Smooth muscle cell of the brain vasculature (primary cell): ENCODE measurements at places on chromosomes 1 and 21.

DNA sequence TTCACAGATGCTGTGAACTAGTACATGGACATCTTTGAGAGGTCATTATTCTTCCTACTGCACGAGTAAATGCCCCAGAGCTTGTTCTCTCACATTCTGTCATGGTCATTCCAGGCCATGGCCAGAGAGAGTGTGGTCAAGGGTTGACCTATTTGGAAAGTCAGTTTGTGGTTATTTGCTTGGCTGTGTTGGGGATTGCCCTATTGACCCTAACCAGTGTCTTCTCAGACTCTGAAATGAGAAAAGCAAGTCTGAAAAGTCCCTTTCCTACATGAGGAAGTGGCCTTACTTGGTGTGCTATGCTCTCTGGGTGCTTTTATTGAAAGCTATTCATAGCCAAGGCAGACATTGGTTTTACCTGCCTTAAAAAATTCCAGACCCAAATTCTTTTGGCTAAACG is 26.6 kb downstream of the CLIC6 start:
- no peak for DNase-seq

- DNase-seq, result peak; percentile 13
Measured at GRCh38 chr1:226608699-226609505, 60.3 kb downstream of the STUM start.

DNA sequence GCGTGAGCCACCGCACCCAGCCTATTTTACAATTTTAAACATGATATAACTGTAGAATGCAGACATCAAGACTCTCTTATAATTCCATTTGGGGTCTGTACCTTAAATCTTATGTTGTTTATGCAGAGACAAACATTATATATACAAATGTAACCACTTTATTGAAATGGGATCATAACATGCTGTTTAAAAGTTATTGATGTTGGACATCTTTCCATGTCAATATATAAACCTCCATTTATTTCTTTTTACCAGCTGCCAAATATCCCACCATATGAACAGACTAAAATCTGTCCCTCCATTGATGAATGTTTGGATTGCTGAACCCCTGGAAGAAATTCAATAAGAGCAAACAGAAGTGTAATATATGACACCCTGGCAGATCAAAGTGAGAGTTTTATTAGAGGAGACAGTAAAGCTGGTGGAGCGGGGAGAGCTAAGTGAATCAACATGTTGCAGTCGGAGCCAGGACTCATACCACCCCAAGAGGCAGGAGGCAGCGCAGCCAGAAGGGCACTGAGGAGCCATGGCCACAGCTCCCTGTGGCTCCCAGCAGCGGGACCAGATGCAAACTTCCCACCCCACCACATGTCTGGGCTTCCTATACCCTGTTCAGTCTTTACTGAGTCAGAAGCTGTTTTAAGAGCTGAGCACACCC is 4.7 kb upstream of the PCSK9 start:
- DNase-seq, result no peak

DNA sequence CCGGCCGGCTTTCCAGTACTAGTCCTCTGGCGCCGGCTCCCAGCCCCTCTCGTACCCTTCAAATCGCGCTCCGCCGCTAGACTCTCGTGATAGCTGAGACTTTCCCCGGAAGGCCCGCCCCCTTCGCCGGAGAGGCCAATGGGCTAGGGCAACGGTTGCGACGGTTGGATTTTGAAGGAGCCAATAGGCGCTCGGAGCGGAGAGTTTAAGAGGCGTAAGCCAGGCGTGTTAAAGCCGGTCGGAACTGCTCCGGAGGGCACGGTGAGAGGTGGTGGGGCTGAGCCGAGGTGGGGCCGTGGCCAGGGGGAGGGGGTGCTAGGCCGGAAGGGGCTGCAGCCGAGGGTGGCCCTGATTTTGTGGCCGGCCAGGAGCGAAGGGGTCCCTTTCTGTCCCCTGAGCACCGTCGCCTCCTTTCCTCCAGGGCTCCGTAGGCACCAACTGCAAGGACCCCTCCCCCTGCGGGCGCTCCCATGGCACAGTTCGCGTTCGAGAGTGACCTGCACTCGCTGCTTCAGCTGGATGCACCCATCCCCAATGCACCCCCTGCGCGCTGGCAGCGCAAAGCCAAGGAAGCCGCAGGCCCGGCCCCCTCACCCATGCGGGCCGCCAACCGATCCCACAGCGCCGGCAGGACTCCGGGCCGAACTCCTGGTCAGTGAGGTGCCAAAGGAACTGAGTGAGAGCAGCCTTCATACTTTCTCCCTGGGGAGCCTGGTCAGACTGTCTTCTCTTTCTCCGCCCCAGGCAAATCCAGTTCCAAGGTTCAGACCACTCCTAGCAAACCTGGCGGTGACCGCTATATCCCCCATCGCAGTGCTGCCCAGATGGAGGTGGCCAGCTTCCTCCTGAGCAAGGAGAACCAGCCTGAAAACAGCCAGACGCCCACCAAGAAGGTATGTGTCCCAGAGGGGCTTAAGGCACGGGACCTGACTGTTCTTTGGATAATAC is at the start of gene CDC20:
TSS of gene CDC20 (plus strand) at position 236 of the 948 bp plus-strand sequence. CDS start at position 471, 235 bp downstream.
- DNase-seq, result peak; percentile 91

DNA sequence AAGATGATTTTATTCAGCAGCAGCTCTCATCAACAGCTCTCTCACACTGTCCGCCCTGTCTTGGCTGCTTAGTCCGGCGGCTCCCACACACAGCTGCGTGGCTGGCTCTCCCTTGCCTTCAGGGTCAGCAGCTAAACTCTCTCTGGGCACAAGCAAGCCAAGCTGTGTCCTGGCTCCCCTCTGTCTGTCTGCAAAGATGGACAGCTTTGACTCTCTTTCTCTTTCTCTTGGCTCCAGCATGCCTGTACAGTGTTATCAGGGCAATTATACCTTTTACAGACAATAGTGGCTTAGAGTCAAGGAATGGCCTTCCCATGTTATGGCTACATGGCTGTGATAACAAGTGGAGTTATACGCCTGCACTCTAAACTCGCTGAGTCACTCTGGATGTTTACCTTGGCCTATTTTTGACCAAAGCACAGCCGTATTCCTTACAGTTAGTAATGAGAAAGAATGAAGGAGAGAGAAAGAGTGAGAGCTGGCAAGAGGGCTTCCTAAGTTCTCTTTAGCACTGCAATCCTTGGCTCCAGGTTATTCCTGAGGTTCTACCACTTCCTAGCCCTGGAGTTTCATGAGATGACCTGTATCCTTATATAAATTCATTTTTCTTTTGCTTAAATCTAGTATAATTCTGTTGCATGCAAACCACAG is 59.9 kb upstream of the ZSWIM5 start:
- peak; percentile 52 for DNase-seq

DNA sequence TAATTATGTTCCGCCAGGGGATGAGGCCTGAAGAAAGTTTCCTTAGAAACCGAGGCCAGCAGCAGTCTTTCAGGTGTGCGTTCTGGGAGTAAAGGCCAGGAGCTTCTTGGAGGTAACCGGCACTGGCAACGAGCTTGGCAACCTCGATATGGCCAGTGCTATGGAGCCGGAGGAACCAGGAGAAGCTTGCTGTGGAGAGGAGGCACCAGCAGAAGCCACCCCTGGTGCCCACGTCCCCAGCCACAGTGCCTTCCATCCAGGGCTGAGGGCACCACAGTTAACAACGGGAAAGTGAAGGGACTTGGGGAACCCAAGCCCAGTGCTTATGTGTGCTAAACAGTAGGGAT is 41.5 kb upstream of the LIN9 start:
- no peak for DNase-seq

DNA sequence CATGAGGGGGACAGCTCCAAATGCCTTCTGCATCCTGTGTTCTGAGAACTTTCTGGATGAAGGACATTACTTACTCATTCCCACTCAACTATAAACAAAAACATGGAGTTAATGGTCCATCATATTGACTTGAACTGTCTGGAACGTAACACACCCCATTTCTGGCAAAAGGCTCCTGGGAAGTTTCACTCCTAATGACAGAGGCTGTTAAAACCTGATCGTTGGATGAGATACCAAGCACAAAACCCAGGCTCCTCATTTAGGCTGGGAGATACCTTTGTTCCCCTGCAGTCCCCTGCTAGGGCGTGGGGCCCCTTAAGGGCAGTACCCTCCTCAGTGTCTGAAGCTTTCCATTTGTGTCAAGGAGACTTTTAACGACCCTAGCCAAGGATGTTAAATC is 78.9 kb downstream of the RHOU start:
- no peak for DNase-seq

- no peak for DNase-seq
Measured at GRCh38 chr1:191498825-191499224, 659.4 kb upstream of the RGS18 start.

DNA sequence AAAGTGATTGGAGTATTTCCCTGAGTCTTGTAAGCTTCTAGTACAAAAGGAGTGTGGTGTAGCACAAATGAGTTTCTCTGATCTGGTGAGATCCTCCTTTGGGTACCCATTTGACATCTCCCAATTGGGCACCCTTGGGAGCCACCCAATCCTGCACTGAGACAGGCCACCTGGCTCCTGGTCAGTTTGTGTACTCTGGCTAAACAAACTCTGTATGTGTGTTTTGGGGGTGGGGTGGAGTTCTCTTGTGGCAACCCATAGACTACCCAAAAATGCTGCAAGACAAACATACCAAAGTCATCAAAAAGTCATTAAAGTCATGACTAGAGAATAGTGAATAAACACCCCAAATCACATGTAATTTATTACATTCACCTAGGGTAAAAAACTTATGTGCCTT is 8.4 kb upstream of the HIVEP3 start:
- DNase-seq, result no peak

- no peak for DNase-seq
Measured at GRCh38 chr1:147720557-147720956, 39.8 kb downstream of the GJA5 start.

DNA sequence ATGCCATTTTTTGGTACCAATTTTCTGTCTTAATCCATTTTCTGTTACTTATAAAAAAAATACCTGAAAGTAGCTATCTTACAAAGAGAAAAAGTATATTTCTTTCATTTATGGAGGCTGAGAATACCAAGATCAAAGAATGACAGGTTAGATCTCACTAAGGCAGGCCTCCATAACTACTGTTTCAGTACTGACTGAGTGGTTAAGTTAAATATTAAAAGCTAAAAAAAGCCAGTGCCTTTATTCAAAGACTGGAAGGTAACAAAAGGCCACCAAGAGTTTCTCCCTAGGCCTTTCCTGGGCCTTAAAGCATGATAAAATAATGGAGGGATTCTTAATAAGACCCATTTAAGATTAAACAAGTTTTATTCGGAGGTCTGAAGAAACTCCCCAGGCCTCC is 687.7 kb upstream of the ADGRL4 start:
- no peak for DNase-seq

DNA sequence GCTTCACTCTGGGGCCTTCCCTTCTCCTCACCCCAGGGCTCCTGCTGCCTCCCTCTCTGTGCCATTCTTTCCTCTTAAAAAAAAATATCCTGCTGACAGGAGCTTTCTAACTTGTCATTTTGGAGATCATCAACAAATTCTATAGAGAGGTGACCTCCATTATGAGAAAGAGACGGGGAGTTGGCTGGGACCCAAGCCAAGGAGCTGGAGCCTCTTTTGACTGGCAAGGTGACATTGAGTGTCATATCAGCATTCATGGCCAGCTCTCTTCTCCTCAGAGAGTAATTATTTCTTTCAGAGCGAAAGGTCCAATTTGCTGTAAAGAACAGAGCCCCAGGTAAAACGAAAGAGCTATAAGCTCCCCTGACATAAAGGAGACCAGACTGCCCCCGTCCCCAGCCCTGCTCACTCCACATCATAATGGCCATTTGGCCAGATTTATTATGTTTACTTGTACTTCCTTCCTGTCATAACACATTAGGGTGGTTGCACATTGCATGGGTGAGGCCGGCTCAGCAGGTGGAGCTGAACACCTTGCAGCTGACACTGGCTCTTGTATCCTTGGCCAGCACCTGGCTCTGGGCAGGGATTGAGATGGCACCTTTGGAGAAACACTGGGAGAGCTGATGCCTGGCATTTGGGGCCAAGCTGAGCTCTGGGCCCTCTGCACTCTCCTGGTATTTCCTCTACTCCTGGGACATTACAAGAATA is 404.0 kb upstream of the VAMP3 start:
- no peak for DNase-seq

- DNase-seq, result no peak
Measured at GRCh38 chr1:20029178-20029912, 40.6 kb upstream of the PLA2G5 start.

GRCh38 chr1:178408871-178409270 is 87.9 kb downstream of the CLEC20A start:
- no peak for DNase-seq

DNA sequence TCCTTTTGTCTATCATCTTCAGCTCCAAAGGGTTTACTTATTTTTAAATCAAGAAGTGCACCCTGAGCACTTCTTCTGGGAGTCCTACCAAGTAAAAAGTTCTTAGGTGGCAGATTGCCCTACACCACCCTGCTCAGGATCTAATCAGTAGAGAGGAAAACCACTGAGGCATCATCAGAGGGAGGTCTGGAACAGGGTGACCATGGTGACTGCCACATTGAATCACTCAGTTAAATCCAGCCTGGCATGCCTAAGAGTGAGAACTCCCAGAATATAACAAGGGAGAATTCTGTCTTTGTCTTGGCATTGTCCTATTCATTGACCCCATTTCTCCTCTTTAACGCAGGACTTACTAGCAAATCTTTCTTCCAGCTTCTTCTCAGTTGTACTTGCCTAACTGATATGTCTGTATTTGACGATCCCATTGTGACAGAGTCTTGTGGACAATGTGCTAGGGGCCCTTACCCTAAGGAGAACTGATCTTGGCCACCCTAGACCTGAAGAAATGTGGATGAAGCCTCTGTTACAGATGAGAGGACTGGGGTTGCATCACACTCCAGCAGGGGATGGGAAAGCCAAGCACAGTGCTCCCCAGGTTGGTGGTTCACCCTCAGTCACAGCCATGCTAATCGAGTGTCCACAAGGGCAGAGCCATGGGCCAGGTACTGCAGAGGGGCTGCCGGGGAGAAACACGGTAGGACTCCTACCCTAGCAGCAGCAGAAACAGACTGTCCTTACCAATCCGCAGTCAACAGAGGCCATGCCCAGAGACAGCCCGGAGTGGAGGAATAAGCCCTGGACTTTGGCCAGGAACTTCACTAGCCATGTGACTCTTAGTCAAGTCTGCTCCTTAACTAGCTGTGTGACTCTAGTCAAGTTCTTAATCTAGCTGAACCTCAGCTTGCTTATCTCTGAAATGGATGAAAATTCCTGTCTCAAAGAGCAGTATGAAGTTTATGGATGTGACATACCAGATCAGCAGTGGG is 15.4 kb downstream of the PKP1 start:
- DNase-seq, result no peak

GRCh38 chr1:25813734-25814471 is 5.9 kb upstream of the MTFR1L start:
- DNase-seq, result no peak

DNA sequence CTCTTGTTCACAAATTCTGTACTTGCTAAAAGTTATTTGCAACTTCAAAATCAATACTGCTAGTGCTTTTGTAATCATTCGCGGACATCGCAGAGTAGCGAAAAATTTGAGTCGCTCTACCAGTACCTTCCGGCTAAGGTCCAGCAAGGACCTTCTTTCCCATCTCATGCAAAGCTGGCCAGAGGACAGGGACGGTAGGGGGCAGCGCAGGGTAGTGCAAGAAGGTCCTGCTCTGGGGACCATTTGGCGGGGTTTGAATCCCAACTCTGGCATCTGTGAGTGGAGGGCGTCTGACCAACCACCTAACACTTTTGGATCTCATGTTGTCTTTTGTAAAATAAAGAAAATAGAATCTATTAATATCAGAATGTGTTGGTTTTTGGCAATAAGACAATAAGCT is 258.3 kb downstream of the SPATA17 start:
- no peak for DNase-seq
